GM23248 (cell line): ENCODE measurements at places on chromosomes 5 and 9.

DNA sequence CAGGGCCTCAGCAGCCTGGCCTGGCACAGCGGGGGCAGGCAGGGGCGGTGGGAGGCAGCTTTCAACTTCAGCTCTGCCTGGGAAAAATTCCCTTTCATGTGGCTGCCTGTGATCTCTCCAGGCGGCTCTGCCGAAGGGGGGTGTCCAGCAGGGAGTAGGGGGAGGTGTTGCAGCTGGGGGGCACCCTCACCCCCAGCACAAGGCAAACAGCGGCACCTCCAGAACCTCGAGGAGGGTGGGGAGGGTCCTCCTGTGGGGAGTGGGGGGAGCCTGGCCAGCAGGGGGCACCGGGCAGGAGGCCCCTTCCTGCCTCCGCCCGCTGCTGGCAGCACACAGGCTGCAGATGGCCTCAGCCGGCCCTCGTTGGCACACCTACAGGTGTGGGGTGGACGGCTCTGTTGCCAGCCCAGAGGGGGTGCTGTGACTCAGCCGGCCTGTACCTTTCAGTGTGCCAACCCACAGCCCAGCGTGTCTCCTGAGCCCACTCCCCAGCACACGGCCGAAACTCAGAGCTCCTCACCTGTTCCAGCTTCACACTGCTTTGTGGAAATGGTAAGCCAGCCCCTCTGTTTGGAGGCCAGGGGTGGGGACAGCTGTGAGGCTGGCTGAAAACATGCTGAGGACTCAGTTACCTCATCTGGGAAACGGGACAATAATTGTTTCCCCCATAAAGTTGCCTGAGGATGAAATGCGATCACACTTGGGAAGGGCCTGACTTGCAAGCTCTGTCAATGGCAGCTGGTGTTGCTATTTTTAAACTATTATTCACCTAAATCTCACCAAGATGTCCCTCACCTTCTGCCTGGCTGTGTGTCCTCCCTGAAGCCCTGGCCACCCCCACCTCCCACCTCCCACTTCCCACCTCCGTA, 37.0 kb downstream of the CXXC5 start:
- no peak for DNase-seq

DNA sequence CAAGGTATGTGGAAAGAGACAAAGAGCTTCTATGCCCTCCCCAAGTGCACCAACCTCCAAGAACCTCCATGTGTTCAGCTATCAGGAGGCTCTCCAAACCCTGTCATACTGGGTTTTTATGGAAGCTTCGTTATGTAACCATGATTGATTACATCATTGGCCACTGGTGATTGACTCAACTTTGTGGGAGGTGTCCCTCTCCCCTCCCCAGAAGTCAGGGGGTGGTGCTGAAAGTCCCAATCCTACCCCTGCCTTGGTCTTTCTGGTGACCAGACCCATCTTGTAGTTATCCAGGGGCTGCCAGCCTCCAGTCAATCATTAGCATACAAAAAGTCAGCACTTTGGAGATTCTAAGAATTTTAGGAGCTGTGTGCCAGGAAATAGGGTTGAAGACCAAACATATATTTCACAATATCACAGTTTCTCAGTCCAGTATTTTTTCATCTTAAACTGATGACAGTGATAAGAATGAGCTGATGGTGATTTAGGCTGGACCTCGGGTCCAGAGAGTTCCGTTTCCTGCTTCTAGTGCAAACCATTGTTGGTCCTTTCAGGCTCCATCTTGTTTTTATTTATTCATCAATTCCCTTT, 27.3 kb upstream of the FANCC start:
- DNase-seq = no peak

GRCh38 chr9:86288499-86289198, 6.3 kb upstream of the ISCA1 start:
- DNase-seq = no peak

DNA sequence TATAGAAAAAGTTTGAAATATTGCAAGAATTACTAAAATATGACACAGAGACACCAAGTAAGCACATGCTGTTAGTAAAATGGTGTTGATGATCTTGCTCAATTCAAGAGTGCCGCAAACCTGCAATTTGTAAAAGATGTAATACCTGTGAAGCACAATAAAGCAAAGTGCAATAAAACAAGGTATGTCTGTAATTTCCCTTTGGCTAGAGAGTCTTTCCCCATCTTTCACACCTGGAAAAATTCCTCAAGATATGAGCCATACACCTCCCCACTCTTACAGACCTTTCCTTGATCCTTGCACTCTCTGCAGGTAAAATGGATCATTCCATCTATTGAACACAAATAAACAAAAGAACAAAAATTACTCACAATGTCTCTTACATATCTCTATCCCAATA, 597.8 kb downstream of the EFNA5 start:
- DNase-seq = no peak

DNA sequence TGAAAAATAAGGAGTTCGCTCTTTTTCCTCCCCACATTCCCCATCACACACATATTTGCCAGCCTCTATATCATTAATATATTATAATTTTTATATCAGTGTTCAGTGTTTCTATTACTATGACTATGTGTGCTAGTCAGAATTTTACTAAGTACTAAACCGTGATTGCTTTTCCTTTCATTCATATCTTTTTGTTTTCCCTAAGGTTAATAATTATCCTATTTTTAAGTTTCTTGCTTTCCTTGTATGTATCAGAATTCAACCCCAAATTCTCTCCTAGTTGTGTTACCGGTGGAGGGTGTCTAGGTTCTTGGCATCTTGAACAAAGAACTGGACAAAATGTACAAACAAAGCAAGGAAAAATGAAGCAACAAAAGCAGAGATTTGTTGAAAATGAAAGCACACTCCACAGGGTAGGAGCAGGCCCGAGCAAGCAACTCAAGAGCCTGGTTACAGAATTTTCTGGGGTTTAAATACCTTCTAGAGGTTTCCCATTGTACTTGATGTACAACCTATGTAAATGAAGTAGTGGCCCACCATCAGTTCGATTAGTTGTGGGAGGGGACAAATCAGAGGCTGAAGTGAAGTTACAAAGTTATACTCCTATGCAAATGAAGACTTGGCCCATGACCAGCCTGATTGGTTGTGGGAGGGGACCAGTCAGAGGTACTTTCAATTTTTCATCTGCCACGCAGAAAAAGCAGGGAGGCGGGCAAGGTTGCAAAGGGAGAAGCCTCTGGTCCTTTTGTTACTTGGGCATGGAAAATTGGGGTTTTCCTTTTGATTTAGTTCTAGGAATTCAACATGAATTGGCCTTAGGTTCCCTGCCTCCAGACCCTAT, 43.8 kb downstream of the KIAA1191 start:
- DNase-seq = no peak
